ENCODE measurements at places on chromosomes 5 and 9.

- DNase-seq: no peak
Measured at GRCh38 chr9:17752021-17752420, 173.2 kb downstream of the SH3GL2 start.

- DNase-seq: no peak
Measured at GRCh38 chr9:37004424-37004935, 29.6 kb downstream of the PAX5 start.

- DNase-seq: no peak
Measured at GRCh38 chr5:170389550-170389892, 354 bp upstream of the KCNMB1 start.

DNA sequence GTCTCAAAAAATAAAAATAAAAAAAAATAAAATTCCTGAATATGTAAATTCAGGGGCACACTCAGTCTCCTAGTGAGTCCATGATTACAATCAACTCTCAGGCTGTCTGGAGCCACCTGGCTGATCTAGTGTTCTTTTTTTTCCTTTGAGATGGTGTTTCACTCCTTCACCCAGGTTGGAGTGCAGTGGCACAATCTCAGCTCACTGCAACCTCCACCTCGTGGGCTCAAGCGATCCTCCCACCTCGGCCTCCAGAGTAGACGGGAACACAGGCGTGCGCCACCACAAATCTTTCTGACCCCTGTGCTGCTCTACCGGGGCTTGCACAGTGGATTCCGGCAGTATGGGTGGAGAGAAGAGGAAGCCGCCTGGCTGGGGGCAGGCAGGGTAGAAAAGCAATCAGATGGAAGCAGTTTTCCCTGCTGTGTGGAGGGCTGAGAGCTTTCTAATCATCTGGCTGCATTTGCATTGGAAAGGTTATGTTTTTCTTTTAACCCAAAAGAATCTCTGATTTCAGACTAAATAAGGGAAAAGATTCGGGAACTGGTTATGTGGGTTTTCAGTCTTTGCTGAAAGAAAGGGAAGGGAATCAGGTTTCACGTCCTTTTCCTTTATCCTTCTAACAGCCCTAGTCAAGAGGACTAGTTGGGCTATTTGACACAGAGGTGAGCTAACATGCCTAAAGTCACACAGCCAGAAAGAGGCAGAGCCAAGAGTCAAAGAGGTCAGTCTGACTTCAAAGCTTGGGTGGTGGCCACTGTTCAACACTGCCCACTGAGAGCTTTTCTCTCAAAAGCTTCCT is 26.3 kb upstream of the CORO2A start:
- no peak for DNase-seq

DNA sequence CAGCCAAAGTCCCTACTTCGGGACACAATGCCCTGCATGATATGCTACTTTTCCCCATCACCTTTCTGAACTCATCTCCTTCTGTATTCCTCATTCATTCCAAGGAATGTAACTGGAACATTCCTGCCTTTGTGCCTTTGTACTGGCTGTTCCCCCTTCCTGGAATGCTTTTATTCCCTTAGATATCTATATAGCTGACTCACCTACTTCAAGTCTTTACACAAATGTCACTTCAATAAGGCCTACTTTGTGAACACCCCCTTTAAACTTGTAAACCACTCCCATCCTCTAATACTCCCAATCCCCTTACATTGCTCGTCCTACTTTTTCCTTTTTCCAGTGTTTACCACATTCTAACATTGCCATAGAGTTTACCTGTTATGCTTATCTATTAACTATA is 2.4 kb downstream of the NOL6 start:
- DNase-seq: no peak

GRCh38 chr9:129823542-129823934 is 398 bp downstream of the TOR1A start:
- DNase-seq: no peak

GRCh38 chr9:118222375-118222774 is 518.2 kb downstream of the TLR4 start:
- no peak for DNase-seq

DNA sequence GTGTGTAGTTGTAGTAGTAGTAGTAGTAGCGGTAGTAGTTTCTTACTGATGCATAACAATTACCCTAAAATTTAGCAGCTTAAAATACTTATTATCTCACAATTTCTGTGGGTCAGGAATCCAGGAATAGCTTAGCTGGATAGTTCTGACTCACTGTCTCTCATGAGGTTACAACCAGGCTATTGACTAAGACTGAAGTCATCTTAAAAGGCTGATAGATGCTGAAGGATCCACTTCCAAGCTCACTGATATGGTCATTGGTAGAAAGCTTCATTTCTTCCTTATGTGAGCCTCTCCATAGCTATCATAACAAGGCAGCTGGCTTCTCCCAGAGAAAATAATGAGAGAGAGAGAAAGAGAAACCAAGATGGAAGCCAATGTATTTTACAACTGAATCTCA is 147.5 kb upstream of the FBXL17 start:
- no peak for DNase-seq

GRCh38 chr9:114499941-114500696 is 5.2 kb downstream of the WHRN start:
- no peak for DNase-seq

DNA sequence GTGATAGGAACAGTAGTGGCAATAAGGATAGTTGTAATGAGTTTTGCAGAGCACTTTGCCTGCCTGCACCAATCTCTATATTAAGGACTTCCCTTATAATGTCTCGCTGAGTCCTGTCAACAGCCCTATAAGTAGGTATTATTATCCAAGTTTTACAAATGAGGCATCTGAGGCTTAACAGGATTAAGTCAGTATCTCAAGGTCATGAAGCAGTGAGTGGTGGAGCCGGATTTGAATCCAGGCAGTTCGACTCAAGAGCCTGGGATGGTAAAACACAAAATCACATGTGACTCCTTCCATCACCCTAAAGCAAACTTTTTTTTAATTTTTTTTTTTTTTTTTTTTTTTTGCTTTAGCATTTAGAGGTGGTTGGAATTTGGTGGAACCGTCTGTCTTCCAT is 59.0 kb upstream of the RARS1 start:
- no peak for DNase-seq

DNA sequence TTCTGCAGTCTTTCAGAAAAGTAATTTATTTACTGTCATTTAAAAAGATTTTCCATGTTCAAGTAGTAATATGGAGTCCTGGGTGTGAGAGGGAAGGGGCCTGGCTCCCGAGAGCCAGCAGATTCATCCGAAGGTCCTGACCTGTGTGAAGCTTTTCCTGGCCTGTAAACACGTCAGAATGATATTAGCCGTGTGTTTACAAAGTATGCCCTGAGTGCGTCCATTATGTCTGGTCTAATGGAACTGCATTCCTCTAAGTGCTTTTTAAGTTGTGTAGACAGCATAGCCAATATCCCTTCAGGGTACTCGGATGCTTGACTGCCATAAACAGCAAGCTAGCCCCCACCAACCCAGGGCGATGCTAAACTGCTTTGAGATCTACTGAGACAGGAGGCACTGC is 495.2 kb downstream of the AGTPBP1 start:
- no peak for DNase-seq

GRCh38 chr9:100466829-100467221 is 6.1 kb upstream of the TMEFF1 start:
- DNase-seq: no peak

GRCh38 chr9:77885104-77885672 is 146.4 kb downstream of the GNAQ start:
- no peak for DNase-seq

DNA sequence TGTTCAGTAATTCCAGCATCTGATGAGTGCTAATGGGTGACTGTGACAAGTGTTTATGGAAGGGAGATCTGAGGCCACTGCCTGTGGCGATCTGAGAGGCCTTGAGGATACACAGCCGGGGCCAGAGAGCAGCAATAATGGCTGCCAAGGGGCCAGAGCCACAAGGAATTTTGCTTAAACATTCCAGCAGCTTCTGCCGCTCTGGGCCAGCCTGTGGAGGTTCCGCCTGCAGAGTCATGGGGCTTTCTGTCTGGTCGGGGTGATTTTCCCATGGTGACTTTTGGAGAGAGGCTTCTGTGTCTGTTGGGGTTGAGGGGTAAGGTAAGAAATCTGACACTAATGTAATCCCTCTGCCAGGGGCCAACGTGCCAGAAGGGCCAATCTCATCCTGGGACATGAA is 353.5 kb downstream of the ADAMTS6 start:
- DNase-seq: no peak

DNA sequence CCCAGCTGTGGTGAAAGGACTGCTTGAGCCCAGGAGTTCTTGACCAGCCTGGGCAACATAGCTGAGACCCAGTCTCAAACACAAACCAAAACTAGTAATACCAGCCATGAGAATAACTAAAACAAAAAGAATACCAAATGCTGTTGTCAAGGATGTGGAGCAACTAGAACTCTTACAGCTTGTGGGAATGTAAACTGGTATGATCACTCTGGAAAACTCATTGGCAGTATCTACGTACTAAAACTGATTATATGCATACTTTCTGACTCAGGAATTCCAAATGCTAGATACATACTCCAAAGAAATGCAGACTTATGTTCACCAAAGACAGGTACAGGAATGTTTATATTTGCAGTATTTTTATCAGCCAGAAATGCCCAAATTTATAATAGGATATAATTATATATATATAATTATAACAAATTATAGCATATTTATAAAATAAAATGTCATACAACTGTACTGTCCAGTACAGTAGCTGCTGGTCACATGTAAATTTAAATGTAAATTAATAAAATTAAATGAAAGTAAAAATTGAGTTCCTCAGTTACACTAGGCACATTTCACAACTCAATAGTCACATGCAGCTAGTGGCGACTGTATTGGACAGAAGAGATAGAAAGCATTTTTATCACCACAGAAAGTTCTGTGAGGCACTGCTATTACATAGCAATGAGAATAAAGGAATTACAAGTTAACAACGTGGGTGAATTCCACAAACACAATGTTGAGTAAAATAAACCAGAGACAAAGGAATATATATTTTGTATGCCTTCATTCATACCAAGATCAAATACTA is 118.5 kb downstream of the GNAQ start:
- no peak for DNase-seq

DNA sequence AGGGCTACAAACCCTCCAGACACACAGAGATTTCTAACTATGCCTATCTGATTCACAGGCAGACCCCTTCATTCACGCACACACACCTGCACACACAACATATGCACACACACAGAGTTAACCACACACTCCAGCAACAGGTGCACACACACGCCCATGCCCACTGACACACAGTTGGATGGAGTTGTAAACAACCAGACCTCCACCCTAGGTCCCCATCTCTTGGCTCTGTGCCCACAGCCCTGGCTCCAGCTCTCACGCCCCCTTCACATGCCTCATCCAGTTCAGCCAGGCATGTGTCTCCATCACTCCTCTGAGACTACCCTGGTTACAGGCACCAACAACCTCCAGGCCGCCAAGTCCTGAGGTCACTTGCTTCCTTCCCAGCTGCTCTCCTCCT is 61.1 kb downstream of the PSD2 start:
- DNase-seq: peak; percentile 3

- no peak for DNase-seq
Measured at GRCh38 chr9:132586830-132587591, 4.6 kb downstream of the BARHL1 start.

GRCh38 chr5:138077064-138077696 is 6.7 kb upstream of the WNT8A start:
- peak; percentile 89 for DNase-seq

DNA sequence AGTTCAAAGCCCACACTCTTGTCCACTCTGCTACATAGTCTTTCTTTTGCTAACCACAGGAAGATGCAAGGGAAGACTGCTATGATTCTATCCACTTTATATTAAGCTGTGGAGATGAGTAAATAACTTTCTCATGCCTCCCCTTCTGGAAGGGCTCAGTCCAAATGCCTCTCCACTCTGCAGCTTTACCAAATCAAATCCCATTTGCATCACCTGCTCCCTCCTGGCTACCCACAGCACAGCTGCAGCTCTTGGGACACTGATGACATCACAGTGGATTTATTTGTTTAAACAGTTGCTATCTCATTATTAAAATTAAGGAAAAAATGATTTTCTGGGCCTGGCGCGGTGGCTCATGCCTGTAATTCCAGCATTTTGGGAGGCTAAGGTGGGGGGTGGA is 1544.9 kb upstream of the WWC1 start:
- no peak for DNase-seq

GRCh38 chr5:36599986-36600779 is 6.2 kb upstream of the SLC1A3 start:
- no peak for DNase-seq

DNA sequence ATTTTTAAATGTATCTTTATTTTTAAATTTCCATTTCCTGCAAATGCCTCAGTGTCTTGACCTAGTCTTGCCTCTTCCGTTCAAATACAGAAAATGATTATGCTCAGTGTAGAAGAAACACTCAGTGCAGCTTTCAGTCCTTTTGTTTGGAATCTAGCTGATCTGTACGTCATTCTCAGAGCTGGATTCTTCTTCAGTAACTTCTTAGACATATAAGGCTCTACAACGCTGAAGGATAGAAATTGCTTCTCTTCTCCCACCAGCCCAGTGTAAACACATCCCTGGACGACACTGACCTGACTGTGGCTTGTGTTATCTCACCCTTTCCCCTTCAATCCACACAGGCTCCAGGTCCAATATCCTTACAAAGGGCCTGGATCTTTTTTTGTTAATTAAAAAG is 3.2 kb upstream of the ALDH1B1 start:
- DNase-seq: no peak

DNA sequence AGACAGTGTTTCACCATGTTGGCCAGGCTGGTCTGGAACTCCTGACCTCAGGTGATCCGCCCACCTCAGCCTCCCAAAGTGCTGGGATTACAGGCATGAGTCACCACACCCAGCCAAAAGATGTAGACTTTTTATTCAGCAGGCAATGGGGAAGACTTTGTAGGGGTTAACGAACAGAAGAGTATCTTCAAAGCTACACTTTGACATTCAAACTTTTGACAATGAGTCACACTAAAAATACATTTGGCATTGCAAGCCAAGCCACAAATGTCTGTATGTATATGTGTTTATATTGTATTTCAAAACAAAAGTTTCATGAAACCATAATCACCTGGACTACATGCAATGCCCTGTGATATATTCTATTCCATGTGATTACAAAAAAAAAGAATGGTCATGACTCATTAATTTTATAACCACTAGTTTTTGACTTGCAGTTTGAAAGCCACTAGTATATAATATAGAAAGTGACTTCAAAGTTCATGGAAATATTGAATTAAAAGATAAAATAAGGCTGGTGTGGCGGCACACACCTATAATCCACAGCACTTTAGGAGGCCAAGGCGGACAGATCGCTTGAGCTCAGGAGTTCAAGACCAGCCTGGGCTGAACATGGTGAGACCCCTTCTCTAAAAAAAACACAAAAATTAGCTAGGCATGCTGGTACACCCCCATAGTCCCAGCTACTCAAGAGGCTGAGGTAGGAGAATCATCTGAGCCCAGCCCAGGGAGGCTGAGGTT is 8.3 kb downstream of the DIMT1 start:
- no peak for DNase-seq

DNA sequence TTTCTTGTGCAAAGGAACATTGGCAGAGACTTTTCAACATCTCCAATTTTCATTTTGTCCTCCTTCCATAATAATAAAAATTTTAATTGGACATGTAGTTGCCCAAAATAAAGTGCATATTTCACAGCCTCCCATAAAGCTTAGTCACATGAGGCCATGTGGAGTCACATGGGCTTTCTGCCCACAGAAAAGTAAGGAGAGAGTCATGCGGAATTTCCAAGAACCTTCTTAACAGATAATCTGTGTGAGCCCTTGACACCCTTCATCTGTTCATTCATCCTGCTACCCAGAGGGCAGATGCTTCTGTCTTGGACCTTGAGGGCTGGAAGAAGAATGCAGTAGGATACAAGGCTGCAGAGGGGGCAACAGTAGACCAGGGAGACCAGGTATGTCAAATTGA is 60.7 kb downstream of the APTX start:
- DNase-seq: no peak
